Retina (tissue), 1 donor: ENCODE measurements at places on chromosomes 3 and 15.

DNA sequence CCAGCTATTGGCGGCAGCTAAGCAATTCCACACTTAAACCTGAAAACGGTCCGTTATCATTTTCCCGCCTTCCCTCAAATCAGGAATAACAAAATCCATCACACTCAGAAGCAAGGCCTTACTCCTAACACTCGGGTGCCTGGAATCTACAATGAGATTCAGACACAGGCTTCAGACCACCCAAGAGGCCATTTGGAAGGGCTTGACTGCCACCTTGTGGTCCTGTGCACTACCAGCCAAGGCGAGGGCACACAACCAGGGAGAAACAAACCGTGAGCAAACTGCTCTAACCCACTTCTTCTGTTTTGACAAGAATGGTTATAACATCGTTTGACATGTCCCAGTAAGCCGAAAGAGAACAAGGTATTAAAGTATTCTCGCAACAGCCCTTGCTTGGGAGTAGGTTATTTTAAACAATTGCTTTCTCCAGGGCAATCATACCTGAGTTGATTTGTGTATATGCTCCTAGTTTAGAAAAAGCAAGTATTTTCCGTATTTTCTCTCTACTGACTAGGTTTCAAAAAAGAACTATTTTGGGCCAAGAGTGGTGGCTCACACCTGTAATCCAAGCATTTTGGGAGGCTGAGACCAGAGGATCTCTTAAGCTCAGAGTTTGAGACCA, 40.1 kb upstream of the TAFA4 start:
- DNase-seq: peak; percentile 84

DNA sequence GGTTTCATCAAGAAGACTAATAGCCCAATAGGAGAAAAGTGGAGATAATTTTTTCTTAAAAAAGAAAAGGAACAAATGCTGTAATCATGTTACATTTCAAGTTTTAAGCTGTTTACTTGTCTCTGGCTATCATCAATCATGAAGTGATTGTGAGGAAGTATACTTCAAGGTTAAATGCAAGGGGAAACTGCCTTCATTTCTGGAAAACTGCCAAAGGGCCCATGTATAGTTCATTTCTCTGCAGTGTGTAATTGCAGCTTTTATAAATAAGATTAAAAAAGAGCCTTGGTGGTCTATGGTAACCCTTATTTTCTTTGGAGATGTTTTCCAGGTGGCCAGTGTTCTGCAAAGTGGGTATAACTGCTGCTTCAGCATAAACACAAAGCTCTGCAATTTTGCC, 101.9 kb downstream of the GRM7 start:
- DNase-seq: no peak

- DNase-seq: no peak
These were observed 302.9 kb downstream of the TLE3 start for GRCh38 chr15:69794645-69795469.

DNA sequence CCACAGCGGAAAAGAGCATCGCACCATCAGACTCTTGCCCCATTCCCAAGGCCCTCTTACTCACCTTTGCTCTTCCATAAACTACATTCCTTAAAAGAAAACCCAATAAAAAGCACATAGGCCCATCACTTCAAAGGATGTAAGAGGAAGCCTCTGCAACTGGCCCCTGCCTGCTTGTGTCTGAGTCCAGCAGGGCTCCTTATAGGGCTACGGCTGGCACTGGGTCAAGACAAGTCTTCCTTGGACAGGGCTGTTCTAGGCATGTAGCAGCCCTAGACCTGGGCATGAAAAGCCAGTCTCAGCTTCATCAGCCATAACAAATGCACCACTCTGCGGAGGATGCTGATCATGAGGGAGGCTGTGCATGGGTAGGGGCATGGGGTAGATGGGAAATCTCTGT, 218.3 kb downstream of the NTRK3 start:
- no peak for DNase-seq

DNA sequence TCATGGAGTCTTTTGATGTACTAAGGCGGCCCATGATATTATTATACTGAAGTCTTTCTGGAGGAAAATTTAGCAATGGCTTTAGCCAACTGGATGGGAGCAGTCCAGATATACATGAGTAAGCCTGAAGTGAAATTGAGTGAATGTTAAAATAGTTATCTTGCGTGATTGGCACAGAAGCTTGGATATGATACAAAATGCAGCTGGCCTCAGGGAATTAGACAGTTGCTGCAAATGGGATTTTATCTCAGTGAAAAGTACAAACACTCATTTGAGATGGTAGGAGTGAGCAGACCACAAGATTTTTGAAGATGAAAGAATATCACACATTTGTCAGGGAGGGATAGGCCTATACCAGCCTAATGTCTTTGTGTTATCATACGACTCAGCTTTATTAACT, 8.9 kb downstream of the LMOD3 start:
- no peak for DNase-seq

DNA sequence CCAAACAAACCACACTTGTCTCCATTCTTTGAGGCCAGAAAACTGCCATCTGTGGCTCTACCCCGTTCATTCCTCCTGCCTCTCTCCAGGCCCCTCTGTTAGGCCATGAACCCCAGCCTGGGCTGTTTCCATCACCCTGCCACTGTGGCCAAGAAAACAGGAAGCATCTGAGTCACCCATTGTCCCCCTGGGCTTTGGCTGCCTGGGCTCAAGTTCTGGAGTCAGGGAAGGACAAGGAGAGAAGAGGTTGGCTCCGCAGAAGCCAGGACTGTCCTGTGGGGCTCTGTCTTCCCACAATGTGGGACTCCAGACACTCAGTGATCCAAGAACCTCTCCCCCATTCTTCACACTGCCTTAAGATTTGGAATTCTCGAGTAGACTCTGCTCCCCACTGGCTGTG, 14.8 kb upstream of the LCTL start:
- no peak for DNase-seq

GRCh38 chr3:62587169-62587568, 213.8 kb upstream of the FEZF2 start:
- DNase-seq: no peak

DNA sequence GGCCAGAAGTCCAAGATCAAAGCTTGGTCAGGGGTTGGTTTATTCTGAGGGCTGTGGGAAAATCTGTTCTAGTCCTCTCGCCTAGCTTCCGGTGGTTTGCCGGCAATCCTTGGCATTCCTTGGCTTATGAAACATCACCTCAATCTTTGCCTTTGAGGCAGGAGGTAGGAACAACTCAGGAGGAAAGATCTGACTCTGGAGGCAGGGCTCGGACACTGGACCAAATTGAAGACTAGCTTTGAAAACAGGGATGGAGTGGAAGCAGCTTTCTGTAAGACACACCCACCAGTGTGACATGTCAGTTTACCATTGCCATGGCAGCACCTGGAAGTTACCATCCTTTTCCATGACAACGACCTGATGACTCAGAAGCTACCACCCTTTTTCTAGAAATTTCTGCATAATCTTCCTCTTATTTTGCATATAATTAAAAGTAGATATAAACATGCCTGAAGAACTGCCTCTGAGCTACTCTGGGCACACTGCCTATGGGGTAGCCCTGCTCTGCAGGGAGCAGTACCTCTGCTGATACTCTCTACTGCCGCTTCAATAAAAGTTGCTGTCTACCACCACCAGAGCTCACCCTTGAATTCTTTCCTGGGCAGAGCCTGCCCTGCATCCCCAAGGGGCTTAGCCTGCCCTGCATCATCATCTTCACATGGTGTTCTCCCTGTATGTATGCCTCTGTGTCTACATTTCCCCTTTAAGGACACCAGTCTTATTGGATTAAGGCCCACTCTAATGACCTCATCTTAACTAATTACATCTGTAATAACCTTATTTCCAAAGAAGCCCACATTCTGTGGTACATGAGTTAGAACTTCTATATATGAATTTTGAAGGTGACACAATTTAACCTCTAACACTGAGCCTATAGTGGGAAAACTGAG, 38.3 kb upstream of the TM4SF4 start:
- no peak for DNase-seq

DNA sequence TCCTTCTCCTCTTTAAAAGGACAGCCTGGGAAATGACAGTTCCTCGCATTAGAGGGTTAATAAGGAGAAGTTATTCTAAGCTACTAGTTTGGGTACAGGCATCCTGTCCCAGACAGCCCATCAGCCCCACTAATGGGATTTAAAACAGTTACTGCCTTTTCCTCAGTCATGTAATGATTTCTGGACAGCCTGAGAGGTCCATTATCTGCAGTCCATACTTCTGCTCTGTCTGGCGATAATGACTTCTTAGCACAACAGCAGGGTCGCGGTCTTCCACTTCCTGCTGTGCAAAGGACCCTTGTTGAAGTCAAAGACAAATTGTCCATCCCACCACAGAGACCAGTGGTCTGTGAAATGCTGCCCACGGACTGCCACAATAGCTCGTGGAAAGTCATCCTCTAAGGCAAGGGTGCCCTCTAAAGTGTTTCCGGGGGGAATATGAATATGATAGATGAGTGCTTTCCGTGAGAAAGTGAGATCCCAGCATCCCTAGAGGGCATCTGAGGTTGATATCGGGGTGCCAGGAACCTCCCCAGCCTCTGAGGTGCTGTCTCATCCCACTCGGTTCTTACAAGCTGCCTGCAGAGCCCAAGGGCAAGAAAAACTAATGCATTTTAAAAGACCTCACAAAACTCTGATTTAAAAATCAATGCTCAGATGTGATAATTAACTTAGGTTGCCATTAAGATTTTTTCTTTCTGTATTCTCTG, 100.7 kb downstream of the SHOX2 start:
- DNase-seq: no peak

DNA sequence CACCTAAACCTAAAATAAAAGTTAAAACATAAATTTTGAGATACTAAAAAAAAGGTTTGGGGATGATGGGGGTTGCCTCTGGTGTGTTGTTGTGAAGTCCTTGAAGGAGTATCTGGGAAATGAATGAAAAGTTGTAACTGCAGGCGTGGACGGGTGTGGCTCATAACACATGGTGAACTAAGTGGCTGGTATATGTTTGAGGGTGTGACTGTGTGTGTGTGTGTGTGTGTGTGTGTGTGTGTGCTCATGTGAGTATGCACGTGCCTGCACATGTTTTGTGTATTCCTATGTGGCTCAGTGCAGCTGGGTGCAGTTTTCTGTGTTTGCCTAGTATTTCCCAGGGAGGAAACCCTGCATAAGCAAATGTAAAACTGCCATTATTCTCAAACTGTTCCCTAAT, 229.9 kb upstream of the TRIM42 start:
- no peak for DNase-seq

- no peak for DNase-seq
These were observed 209.0 kb downstream of the EFHB start for GRCh38 chr3:19725000-19725399.

DNA sequence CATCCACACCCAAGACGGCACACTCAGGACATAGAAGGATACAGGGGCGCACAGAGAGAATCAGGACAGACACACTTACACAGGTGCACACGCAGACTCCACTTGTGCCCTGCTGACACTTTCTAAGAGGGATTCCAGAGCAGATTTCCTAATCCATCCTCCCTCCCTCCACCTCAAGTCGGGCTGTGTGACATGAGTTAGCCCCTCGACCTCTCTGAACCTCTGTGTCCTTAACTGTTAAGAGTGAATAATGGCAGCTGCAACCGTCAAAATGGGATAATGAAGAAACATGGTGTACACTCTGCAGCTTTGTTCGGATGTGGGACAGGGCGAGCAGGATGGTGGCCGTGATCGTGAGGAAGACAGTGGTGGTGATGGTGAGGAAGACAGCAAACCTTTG, 100.1 kb downstream of the CPN2 start:
- DNase-seq: no peak

DNA sequence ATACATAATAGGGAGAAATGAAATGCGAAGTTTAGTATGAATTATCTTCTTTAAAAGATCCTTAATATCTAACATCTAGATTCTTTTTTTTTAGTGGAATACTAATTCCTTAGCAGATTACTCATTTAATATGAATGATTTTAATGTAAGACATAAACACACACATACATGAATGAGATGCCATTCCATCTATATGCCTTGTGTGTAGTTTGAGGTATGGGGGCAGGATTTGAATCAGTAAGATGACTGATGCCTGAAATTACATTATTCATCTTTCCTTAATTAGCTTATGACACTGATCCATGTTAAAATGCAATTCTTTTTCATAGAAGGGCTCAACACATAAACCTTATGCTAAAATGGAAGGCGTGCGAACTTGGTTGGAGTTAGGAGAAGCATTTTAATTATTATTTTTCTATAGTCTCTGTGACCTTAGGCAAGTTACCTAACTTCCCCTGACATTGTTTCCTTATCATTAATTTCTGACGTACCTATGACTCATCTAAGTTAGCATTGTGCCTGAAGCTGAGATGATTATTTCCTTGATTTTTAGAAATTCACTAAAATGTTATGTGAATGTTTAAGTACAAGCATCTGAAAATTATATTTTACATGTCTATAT, 10.8 kb upstream of the BNIP2 start:
- DNase-seq: no peak

DNA sequence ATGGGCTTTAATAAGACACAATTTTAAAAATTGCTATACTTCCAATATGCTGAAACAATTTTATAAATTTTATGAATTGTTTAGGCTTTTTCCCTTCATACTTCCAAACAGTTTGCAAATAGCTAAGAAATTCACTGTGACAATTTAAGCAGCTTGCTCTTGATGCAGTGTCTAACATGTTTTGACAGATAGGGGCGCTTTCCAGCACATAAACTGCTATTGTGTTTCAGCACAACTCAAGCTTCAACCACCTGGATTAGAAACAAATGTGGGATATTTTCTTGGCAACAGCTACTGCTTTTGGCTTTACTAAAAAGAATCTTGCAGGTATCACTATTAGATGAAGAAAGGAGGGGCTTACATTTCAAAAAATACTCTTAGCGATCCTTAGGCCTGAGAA, 565.8 kb upstream of the DPPA4 start:
- no peak for DNase-seq

DNA sequence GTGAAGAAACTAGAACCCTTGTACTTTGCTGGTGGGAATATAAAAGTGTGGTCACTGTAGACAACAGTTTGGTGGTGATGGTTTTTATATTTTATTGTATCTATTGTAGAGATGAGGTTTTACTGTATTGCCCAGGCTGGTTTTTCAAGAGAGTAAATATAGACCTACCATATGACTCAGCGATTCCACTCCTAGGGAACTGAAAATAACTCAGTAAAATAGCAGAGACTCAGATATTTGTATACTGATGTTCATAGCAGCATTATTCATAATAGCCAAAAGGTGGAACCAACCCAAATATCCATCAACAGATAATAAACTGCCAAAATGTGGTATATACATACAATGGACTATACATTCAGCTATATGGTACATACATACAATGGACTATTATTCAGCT, 68.8 kb upstream of the IL12A start:
- DNase-seq: no peak

GRCh38 chr3:188534633-188535032, 380.7 kb downstream of the LPP start:
- DNase-seq: no peak

DNA sequence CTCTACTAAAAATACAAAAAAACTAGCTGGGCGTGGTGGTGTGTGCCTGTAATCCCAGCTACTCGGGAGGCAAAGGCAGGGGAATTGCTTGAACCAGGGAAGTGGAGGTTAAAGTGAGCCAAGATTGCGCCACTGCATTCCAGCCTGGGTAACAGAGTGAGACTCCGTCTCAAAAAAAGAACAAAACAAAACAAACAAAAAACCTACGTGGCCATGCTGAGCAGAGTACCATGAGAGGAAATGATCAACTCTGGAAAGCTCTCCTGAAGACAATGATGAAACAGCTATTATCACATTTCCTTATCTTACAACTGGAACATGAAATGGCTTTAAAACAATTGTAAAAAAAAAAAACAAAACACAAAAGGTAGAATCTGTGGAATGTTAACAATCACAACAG, 75.2 kb downstream of the CHSY1 start:
- DNase-seq: no peak

- no peak for DNase-seq
These were observed 465.3 kb upstream of the CBLB start for GRCh38 chr3:106333911-106334618.

GRCh38 chr3:3053974-3054373, 56.2 kb downstream of the IL5RA start:
- DNase-seq: no peak
